ENCODE measurements at places on chromosomes 5 and 9.

DNA sequence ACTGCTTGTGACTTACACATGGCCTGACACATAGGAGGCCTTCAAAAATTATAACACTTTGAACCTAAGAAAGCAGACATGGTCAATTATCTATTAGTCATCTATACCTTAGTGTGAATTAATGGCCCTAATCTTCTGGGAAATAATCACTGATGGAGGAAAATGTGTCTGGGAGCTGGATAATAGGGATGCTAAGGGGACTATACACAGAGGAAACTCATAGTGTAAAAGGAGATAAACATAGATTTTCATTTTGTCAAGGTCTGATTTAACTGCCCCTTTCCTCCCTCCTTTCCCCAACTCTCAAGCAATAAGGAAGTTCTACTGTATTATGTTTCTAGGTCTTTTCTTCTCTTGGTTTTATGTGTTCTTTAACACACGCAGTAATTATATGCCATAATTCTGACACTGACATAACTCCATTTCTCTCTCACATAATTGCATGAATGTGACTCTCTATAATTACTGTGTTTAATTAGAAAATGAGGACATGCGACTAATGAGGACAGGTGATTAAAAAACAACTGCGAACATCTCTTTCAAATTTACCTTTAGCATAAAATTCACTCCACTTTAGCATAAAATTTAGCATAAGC, 18.7 kb upstream of the PRELID2 start:
- no peak for DNase-seq

DNA sequence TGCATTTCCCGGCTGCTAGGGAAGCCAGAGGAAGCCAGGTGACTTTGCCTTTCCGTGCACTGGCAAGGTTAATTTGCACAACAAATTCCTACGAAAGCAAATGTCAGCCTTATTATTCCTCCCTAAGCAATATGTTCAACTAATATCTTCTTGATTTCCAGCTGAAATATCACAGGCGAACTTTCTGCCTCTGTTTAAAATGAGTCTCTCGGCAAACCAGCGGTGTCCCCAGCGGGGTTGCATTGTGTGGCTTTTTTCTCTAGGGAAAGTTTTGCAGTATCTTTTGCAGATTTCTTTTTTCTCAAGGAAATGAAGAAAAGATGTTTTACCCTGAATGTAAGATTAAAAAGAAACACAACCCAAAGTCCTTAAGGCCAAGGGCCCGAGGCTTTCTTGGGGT, 1.9 kb downstream of the DBH start:
- no peak for DNase-seq

DNA sequence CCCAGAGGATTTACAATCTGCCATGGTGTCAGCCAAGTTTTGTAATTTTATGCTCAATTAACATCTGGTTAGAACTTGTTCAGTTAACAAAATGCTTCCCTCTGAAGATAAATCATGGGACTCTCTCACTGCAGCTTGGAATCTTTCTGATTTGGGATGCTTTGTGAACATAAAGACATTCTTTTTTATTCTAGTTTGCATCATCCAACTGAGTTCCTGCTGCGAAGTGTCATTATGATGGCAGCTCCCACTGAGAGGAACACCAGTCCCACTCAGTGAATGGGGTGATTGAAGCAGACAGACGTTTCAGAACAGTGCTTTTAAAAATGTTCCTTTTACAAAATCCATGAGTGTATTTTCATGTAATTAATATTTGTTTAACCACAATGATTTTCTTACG, 863.8 kb downstream of the TLE4 start:
- no peak for DNase-seq

GRCh38 chr9:130438382-130438981, 6.3 kb upstream of the ASS1 start:
- DNase-seq: no peak

DNA sequence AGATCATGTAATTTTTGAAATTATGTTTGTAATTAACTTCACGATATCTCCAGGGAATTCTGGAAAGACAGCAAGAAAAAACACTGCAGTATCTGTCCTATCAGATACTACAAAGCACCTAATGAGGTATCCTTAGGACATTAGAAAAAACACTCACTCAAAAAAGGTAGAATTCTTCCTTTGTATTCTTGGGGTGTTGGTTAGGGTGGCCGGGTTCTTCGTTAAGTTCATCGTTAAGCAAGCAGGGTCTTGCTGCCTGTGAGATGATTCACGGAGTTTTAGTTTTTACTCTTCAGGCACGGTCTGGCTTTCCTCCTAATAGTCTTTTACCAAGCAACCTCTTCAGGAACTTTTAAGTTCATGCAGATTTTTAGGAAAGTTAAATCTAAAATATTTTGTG, 91.4 kb upstream of the IRX4 start:
- DNase-seq: no peak

DNA sequence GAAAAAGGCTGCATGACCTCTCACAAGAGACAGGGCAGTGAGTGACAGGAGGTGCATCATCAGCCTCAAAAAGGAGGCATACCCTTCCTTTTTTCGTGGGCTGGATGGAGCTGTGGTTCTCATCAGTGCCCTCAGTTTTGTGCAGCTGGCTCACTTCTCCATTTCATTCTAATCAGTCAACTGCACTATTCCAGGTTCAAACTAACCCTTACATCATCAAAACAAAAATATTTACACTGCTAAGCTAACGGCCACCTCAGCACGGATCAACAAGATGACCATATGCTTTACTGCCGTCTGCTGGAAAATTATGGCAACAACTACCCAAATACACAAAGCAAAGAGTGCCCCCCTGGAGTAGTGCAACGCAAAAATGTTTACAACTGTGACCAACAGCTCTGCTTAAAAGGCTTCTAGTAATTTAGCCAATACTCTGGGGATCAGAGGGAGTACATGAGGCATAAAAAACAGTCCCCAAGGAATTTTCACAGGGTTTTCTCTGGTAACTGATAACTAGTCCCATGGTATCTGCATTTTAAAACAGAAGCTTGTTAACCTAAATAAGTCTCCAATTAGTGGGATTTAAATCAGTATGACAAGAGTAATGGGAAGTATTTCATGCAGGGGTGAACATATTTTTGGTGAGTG, 10.8 kb downstream of the KCNV2 start:
- no peak for DNase-seq

DNA sequence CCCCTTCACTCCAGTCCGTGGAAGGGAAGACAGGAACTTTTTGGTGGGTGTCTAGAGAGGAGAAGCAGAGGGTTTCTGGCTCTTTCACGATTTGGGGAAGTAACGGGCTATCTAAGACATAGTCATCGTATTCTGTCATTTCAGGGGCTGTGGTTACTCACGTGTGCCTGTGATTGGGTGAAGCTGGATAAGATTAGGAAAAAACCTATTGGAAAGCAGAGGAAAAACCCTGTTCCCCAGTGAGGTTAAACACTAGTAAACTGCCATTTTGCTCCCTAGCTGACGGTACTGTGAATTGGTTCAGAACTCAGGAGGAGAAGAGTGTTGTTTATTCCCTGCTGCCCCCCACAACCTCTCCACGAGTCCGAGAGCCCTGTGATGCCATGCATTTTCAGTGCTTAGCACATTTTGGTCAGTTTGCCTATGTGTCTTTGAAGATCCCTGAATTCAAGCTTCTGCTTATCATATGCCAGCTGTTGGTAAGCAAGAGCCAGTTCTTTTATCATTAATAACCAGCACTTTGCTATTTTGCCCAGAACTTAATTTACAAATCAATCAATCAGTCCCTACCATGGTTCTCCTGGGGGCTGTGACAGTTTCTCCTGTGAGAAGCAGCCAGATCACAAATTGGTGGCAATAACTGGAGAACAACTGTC, 45.1 kb upstream of the ROR2 start:
- DNase-seq: no peak

- DNase-seq: no peak
These were observed 60.1 kb downstream of the LMX1B start for GRCh38 chr9:126673689-126674364.

DNA sequence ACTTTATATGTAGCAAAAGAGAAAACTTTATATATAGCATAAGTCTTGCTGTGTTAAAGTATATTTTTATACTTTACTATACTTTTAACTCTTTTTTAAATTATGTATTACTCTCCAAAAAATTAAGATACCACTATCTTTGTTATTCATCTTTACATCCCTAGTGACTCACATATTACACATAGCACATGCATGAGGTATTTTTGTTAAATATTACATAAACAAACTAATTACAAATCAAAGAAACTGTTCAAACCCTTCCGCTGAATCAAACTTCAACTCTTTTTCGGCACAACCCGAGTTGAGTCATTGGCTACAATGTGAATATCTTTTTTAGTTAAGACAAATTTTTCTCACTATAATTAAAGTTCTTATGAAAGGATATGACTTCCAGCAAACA, 32.1 kb downstream of the NADK2 start:
- no peak for DNase-seq

- no peak for DNase-seq
These were observed 89.3 kb downstream of the MARCHF11 start for GRCh38 chr5:16090270-16090669.

DNA sequence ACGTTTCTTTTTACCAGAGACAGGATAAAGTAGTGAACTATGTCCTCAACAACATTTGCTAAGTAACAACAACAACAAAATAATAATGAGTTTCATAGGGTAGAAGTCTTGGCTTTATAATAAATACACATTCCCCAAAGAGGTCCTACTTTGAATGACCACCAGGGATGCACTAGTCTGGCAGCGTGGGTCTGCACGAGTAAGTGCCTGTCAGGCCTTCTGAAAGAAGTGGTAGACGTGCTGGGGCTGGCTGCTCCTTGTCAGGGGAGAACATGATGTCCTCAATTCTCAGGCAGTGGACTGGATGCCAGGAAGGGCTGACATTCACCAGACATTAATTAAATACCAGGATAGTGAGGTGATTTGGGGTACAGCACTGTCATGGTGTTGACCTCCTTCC, 331.1 kb downstream of the TMEM38B start:
- no peak for DNase-seq

DNA sequence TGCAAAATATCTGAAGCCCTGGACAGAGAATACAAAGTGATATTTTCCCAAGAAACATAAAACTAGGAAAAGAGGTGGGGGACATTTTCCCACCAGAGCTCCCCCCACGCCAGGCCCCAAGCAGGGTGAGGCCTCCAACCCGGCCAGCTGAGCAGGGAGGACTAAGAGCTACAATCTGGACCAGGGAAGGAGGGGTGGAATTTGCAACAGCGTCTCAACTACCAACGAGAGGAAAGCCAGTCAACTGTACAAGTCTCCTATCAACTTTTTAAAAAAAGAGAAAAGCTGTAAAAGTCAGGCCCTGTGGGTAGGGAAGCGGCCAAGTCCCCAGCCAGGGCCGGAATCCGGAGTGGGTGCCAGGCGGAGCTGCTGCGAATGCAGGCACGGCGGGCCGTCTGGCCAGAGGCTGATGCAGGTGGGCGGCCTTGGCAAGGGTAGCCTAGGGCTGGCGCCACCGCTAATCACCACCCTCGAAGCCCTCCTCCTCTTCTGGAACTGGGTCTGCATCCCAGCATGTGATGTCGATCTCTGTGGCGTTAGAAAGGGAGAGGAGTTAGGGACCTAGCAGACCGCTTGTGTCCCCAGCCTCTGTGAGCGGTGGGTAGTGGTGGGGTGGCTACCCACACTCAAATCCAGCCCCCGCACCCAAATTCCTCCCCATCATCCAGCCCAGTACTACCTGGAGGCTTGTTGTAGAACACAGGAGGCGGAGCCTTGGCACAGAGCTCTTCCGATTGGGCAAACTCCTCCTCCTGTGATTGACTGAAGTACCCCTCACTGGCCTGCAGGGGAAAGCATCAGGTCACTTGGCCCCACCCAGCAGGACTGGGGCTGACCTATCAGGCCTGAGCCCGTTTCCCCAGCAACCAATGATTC, 10.6 kb downstream of the PRR7 start:
- peak; percentile 26 for DNase-seq

DNA sequence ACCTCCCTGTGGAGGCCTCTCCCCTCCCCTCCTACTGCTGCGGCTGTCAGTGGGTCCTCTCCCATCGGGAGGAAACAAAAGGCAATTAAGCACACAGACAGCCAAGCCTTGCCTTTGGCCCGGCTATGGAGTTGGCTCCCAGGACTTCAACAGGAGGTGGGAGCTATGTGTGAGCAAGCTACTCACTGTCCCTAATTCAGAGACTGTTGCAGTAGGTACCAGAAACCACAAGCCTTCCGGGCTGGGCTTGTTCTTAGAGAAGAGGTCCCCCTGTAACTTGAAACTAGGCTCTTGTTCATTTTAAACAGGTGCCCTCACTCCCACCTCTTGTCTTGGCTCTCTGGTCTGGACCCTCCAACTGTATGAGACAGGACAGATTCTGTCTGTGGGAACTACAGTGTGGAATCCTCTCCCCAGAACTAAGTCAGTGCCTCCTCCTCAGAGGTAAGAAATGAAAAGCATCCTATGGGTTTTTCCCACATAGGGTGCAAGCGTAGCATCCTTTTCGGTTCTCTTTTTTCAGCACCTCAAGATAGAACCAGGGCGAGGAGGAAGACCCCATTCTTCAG, 561.1 kb downstream of the EBF1 start:
- no peak for DNase-seq
